ENCODE measurements at places on chromosomes 1 and 21.

DNA sequence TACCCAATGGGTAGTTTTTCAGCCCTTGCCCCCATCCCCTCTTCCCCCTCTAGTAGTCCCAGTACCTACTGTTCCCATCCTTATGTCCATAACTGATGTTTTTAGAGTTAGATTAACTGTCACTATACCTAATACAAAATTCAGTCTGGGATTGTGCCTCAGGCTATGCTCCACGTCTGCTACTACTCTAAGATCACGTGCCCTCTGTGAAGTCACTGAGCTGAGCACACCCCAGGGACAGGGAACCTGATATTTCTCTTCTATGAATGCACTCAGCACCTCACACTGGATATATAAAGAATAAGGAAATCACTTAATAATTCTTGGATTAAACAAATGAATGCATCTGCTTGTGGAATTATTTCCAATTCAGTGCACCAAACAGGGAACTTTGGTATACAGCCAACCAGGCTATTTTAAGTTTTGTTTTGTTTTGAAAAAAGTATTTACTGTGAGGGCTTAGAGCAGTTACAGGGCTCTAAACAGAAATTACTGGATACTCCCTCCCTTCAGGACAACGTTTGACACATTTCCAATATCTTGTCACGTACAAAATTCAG, 307.9 kb downstream of the SMYD3 start:
- H3K4me3 ChIP-seq, result no peak overlapping the region
- DNase-seq, result no peak
- H3K36me3 ChIP-seq, result no peaks in the 10 kb centered on the region
- no peaks in the 10 kb centered on the region for H3K27me3 ChIP-seq
- no peaks in the 10 kb centered on the region for H3K4me1 ChIP-seq
- H3K27ac ChIP-seq, result no peak overlapping the region

DNA sequence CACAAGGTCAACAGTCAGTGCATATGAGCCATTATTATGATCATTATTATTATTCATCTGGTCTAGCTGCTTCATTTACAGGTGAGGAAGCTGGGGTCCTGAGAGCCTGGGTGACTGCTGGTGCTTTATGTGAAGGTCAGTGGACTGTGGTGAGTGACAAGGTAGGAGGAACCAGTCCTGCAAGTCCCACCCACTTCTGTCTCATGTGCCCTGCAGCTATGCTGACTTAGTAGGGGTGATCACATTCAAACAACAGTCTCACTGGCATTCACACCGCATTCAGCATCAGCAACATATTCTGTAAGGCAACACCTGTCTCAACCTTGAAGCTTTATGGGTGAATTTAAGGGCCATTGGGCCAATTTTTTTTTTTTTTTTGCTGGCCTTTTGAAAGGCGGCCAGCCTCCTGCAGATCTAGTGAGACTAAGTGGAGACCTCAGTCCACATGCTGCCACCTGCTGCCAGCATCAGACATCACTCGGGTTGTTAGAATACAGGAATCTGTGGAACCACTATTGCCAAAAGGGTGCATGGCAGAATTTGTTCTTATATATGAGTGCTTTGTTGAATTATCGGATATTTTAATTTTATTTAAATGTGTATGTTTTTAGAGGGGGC, 59.9 kb upstream of the CACNA1E start:
- no peaks in the 10 kb centered on the region for H3K36me3 ChIP-seq
- no peak overlapping the region for H3K27ac ChIP-seq
- H3K4me1 ChIP-seq, result peaks cover 18% of the 10 kb centered on the region
- DNase-seq, result peak; percentile 38

GRCh38 chr1:245611251-245611650, 456.5 kb downstream of the KIF26B start:
- no peaks in the 10 kb centered on the region for H3K36me3 ChIP-seq
- no peak overlapping the region for H3K27ac ChIP-seq
- DNase-seq, result no peak
- H3K27me3 ChIP-seq, result peaks cover 10% of the 10 kb centered on the region
- H3K4me1 ChIP-seq, result no peaks in the 10 kb centered on the region

DNA sequence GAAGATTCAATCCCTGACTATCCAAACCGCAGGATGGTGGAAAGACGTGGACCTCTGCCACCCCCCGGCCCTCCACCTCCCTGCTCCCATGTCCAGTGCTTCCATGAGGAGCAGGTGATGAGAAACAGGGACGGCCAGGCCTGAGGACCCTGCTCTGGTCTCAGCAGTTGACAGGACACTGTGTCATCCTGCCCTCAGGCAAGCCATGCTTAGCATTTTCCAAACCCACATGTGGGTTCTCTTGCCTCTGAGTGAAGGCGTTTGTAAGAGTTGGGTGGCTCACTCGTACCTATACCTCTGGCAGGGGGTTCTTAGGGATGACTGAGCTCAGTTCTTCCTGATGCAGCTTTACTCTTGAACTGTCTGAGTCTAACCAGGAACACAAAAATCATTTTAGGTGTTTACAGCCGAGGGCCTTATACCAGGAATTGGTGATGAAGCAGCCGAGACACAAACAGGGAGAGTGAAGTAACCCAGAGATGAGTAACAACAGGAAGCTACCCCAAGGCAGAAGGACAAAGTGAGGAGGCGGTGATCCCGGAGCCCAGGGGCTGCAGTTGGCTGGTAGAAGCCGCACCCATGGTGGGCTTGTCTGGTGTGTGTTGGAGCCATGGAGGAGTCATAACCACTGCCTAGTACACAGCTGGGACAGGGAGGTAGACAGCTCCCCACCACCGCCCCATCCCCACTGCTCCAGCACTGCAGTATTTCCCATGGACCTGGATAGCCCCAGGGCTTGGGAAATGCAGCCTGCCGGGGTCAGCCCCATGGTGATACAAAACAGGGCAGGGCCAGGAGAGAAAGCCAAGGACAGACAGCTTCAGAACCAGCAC, 21.4 kb downstream of the MYBPH start:
- no peak for DNase-seq
- H3K4me1 ChIP-seq, result no peaks in the 10 kb centered on the region
- H3K27ac ChIP-seq, result no peak overlapping the region

DNA sequence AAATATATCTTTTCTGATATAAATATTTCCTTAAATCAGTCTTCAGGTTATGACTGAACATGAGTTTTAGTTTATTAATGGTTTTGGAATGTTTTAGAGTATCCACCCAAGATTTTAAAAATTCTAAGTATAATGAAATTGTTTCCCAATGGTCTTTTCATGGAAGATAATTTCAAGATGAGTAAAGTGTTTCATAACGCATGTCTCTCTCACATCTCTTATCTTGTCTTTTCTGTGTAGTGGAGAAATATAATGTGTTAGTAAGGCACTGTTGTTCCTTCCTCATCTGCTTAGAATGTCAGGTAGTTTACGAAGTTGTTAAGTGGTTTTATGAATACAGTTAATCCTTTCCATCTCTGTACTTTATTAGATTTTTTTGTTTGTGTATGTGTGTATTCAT, 49.6 kb downstream of the PLA2G4A start:
- H3K4me3 ChIP-seq, result no peak overlapping the region
- peaks cover 6% of the 10 kb centered on the region for H3K27me3 ChIP-seq
- no peak for DNase-seq
- H3K4me1 ChIP-seq, result peaks cover 10% of the 10 kb centered on the region
- H3K27ac ChIP-seq, result no peak overlapping the region

DNA sequence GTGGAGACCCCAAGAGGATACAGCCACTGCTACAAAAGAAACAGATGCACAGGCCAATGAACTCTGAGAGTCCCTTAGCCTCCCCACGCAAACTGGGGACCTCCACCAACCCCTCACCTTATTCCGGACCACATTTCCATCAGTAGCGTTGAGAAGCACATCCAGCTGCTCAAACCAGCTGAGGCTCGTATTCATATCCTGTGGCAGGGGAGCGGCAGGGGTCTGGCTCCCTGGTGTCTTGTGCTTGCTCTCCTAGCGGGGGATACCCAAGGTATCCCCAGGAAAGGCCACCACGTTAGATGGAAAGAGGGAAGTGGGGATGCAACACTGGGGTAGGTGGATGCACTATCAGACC, 481 bp downstream of the CCDC163 start:
- no peak for DNase-seq
- H3K36me3 ChIP-seq, result no peaks in the 10 kb centered on the region
- peak overlapping the region; percentile 91 for H3K4me3 ChIP-seq
- peak overlapping the region; percentile 66 for H3K27ac ChIP-seq
- H3K4me1 ChIP-seq, result peaks cover 38% of the 10 kb centered on the region
